ENCODE measurements at places on chromosomes 7 and 10.

DNA sequence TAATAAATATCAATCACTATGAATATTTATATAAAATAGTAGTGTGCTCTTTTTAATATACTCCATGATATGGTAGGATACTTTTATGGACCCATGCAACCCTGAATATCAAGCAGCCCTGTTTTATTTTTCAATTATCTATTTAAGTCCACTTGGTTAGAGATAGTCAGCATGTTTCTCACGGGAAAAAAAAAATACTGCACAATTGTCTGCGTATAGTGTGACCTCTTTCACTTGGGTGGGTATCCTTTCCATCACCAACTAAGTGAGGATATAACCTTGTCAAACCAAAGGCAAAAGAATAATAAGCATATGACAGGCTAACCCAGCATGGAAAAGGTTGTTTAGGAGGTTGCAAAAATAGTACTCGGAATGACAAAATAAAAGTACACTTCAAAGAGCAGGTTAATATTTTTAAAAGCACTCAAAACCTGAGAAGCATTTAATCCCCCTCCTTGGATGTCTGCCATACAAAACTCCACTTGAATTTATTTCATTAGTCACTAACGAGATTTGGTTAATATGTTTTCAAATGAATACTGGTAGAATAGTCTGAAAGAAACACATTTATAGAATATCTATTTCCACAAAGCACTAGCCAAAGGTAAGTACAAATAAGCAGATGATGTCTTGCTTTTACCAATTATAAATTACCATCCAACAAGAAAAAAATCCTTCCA is 76.5 kb downstream of the IMMP2L start:
- no peak for DNase-seq

DNA sequence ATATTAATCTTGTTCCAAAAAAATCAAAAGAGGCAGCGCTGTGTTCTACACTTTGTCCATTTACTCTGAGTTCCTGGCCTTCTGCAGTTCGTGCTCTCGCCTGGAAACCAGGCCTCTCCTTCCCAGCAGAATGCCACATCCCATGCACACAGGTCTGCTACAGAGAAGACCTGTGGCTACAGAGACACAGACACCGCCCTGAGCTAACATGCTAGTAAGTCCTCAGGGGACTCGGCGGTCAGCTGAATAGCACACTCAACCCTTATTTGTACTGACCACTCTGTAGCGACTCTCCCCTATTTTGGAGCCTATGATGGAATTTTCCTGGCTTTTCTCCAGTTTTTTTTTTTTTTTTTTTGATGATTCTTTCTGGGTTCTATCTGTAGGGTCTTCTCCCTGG is 12.8 kb downstream of the CREB3L2 start:
- peak; percentile 51 for DNase-seq

DNA sequence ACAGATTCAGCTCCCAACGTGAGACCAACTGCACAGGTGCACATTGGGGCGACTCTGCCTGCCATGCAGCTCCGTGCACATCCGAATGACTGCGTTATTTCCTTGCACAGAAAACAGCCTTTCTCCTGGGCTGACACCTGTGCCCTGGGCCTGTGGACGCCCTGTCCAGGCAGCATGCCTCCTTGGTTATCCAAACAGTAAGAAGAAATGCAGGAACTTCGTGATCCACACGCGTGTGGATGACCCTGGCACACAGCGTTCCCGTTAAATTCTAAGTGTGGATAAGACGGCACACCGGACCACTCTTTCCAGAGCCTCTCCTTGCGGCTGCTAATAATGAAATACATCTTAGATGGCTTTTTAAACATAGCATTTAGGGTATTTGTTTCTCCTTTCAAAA is 39.6 kb downstream of the NKX6-2 start:
- DNase-seq: no peak

DNA sequence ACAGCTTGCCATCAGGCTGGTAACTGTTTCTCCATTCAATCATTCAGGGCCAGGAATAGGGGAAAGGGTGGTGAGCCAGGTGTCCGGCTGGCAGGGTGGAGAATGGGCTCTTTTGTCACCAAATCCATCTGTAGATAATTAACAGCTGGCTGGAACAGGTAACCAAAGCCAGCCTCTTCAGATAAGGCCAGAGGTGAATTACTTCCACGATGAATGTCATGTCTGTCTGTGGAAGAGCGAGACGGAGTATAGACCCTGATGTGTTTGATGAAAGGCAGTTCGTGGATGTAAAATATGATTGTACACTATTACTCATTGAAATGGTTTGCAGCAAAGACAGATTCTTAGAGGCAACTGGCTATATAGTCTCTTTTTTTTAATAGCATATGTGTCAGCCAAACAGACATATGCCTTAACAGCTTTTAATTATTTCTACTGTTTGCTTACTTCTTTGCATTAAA is 149.8 kb downstream of the KLF6 start:
- no peak for DNase-seq

- no peak for DNase-seq
Measured at GRCh38 chr10:23918090-23918723, 290.7 kb upstream of the KIAA1217 start.
